ENCODE measurements at places on chromosomes 2 and 18. TPM values are rescaled to one million over a fixed set of nuclear protein-coding genes. Genes with fewer than 3 reads are reported as not detected.

MFSD2B gene
- total RNA-seq: 1.2 TPM

DNA sequence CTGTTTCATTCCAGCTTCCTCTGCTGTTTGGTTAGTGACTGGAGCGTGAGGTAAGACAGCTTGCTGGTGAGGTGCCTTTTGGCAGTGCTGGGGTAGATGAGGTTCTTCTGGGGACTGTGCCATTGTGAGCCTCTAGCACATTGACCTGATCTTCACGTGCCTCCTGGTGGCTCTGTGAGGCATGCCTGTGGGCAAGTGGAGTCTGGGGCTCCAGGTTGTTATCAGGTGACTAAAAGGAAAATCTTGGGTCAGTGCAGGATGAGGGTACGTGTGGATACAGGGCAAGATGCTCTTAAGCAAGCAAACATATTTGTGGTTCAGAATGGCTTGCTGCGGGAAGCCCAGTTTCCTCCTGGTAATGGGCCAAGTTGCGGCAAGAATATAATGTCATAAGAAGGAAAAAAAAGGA lies 75.4 kb downstream of the FHOD3 start:
- no peak overlapping the region for H3K27ac ChIP-seq
- no peak overlapping the region for H3K4me3 ChIP-seq
- H3K36me3 ChIP-seq: no peaks in the 10 kb centered on the region
- H3K4me1 ChIP-seq: peaks cover 2% of the 10 kb centered on the region
- H3K27me3 ChIP-seq: peaks cover 4% of the 10 kb centered on the region
- DNase-seq: no peak

CNGA3 gene
- total RNA-seq: 5.3 TPM

CYP27A1 gene
- total RNA-seq: 16.4 TPM

DNA sequence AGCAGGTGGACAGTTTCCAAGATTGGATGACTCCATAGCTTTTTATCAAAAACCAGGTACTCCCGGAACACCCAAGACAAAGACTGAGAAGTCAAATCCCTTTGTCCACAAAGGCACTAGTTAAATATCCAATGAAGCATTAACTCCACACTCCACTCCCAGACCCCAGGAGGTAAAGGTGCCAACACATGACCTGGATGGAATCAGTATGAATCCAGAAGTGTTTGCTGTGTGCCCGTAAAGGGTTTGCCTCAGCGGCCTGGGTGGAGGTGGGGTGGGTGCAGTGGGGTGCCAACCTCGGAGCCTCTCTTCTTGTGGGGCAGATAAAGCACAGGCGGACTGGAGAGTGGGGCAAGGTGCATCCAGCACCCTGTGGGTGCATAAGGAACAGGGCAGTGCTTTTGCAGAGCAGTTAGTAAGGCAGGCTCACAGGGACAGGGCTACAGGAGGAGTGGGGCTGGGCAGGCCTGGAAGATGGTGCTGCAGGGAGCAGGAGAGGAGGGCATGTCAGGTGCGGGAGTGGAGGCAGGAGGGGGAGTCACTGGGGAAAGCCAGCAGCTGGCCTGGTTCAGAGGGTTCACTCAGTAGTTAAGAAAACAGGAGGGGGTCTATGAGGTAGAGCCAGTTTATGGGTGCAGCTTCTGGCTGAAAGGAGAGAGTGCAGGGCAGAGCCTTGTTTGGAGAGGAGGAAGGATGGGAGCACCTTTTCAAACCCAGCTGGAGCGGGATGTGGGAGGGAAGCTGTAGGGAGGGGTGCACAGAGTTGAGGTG lies 208.4 kb upstream of the SMAD2 start:
- H3K36me3 ChIP-seq: no peaks in the 10 kb centered on the region
- no peak overlapping the region for H3K27ac ChIP-seq
- H3K4me1 ChIP-seq: peaks cover 15% of the 10 kb centered on the region
- H3K27me3 ChIP-seq: peaks cover 66% of the 10 kb centered on the region

DNA sequence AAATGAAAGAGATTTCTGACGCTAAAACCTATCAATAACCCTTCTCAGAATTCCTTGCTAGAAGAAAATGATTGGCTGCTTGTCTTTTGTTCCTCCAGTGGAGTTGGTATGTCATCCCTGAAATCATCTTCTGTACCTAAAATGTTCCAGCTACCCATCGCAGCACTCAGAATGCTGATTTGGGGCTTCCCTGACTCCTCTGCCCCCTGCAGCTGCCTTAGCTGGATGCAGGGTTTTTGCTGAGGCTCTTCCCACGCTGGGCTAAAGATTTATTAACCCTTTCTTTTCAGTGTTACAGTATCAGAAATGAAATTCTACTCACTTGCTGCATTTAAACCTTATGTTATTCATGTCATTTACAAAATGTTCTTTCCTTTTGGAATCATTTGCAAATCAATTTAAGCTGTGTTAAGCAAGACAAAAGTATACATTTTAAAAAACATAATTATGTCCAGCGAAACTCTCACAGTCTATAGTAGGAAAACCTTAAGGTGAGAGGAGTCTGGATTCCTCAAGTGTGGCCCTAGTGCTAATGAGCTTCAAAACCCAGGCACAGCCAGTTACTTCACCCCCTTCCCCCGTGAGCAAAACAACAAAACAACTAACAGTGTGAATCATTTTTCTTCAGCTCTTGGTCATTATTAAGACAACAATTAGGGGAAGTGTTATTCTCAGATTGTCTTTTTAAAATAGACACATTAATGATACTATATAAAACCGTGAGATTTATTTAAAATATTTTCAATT lies 32.8 kb downstream of the PKP4 start:
- DNase-seq: no peak
- H3K27ac ChIP-seq: no peak overlapping the region
- H3K4me3 ChIP-seq: no peak overlapping the region
- H3K36me3 ChIP-seq: no peaks in the 10 kb centered on the region
- H3K4me1 ChIP-seq: peaks cover 17% of the 10 kb centered on the region

SCN1A gene
- 0.62 TPM for total RNA-seq

HRH4 gene
- total RNA-seq: not detected

- H3K4me1 ChIP-seq: peaks cover 2% of the 10 kb centered on the region
- no peak for DNase-seq
- H3K27ac ChIP-seq: no peak overlapping the region
- H3K27me3 ChIP-seq: no peaks in the 10 kb centered on the region
Measured at GRCh38 chr18:30676053-30676480, 366.5 kb downstream of the DSC3 start.

GRCh38 chr18:50807176-50807575 lies 12.6 kb downstream of the MRO start:
- H3K36me3 ChIP-seq: no peaks in the 10 kb centered on the region
- H3K27ac ChIP-seq: no peak overlapping the region
- peaks cover 5% of the 10 kb centered on the region for H3K4me1 ChIP-seq
- H3K4me3 ChIP-seq: no peak overlapping the region
- no peak for DNase-seq
